ENCODE measurements at places on chromosomes 16 and 17.

GRCh38 chr17:64515419-64515818, 8.6 kb downstream of the CEP95 start:
- no peak for DNase-seq

GRCh38 chr17:18263885-18264682, 3.6 kb downstream of the MIEF2 start:
- no peak for DNase-seq

DNA sequence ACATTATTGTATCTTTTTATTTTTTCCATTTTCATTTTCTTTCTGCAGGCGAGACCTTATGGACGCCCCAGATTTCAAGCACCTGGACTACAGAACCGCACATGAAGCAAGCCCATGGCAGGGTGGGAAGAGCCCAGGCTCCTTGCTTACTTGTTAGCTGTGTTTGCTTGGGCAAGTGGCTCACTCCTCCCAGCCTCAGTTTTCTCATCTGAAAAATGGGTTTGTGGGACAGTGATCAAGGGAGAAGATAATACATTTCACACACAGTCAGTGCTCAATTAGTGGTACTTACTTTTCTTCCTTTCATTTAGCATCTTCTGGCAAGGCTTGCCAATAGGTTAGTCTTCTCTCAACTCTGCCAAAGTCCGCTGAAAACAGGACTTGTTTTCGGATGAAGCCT, 117.5 kb downstream of the IRX3 start:
- no peak for DNase-seq

DNA sequence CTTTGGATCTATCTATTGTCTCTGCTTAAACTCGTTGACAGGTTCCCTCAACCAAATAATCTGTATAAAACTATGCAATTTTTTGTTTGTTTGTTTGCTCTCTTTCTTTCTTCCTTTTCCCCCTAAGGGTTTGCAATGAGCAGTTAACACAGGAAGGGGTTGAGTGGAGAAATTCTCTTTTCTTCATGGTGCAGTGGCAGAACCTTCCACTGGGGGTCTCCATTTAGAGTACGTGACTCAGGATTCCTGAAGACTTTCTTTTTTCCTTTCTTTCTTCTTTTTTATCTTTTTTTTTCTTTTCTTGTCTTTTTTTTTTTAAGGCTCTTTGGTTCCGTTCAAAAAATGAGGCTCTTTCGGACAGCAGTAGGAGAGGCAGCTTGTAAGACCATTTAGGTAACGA, 19.5 kb upstream of the RBFOX1 start:
- no peak for DNase-seq

- no peak for DNase-seq
These were observed 67.9 kb downstream of the ZZEF1 start for GRCh38 chr17:4074831-4075495.

DNA sequence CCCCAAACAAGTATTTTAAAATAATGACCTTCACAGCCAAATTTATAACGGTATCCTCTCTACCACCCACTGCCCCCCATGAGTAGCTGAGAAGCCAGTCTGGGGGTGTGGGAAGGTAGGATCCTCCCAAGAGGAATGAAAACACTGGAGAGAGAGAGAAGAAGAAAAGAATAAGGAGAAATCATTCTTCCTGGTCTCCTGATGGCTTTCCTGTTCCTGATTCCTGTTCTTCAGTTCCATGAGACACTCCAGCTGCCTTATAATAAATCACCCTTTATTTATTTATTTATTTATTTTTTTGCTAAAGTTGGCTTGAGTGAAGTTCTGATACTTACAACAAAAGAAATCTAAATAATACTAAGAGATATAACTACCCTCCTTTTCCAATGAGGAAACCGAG, 56.4 kb upstream of the FAM20A start:
- no peak for DNase-seq

DNA sequence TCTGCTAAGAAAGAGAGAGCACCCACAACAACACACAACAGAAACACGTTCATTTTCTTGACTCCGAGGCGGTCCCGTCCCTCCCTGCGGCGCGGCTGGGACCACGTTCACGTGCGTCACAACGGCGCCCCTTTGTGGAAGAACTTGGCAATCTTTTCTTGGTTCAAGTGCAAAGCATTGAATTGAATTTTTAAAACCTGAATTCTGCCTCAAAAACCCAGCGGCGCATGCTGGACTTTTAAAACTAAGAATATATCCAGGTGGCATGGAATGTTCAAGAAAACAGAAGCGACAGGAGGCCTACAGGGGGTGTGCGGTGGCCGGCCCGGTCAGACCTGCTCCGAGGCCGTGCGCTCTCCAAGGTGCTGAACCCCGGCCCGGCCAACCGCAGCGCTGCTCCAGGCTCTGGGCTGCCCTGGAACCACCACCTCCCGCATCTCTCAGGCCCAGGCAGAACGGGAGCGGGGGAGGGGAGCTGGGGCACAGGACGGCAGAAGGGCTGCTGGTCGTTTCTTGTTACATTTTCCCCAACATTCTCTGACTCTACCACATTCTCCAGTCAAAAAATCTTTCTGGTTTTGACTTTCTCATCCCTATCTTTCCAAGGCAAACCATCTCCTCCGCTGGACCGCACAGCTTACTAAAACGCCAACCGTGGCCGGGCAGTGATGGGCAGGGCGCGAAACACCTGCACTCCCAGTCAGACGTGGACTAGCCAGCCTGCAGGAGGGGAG, 3.4 kb upstream of the HEXD start:
- DNase-seq, result peak; percentile 75

- DNase-seq, result no peak
These were observed 42.6 kb downstream of the RAB11FIP4 start for GRCh38 chr17:31433811-31434726.

- DNase-seq, result no peak
These were observed 281.9 kb downstream of the FTO start for GRCh38 chr16:53985861-53986260.

DNA sequence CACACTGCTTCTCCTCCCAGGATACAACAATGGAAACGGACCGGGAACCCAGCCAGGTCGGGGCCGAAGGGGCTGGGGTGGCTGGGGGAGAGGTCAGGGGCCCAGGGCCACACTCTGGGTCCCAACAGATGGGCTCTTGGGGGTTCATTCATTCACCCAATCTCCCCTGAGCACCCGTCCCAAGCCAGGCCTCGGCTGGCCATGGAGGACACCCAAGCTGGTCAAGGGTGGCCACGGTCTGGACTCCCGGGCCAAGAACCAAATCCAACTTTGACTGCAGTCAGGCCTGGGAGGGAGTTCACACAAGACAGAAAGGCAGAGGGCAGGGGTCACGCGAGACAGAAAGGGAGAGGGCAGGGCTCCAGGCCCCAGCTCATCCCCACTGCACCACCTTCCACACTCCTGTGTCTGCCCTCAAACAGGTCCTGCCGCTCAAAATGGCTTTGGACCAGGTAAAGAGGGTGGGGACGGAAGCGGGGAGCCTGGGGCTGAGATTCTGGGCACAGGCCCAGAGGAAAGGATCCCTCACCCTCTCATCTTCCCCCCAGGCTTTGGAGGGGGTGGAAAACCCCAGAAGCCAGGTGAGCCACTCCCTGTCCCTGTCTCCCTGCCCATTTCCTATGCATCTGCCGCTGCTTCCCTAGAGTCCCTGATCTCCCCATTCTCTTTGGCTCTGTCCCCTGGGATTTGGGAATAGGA, 12.3 kb upstream of the PKMYT1 start:
- no peak for DNase-seq

DNA sequence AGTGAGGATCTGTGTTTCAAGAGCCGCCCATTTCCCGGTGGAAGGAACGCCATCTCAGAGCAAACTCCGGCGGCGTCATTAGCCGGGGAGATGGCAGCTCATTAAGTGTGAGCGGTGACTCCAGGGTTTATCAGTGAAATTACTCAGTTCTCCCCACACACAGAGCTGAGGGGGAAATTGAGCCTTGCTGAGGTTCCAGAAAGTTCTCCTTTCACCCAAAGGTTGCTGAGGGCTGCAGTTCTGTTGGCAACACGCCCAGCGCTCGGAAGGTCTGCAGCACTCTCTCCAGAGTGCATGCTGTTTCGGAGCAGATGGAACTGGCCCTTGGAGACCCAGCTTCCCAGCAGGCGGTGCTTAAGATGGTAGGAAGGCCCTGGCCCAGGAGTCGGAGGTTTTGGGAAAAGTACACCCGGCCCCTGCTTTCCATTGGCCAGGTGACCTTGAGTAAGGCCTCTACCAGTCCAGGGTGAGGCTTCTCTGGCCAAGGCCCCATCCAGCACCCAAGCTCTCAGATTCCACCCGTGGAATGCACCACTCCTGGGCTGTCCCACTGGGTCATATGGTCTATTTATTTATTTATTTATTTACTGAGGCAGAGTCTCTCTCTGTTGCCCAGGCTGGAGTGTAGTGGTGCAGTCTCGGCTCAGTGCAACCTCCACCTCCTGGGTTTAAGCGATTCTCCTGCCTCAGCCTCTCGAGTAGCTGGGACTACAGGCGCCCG, 167.7 kb upstream of the CIBAR2 start:
- no peak for DNase-seq

DNA sequence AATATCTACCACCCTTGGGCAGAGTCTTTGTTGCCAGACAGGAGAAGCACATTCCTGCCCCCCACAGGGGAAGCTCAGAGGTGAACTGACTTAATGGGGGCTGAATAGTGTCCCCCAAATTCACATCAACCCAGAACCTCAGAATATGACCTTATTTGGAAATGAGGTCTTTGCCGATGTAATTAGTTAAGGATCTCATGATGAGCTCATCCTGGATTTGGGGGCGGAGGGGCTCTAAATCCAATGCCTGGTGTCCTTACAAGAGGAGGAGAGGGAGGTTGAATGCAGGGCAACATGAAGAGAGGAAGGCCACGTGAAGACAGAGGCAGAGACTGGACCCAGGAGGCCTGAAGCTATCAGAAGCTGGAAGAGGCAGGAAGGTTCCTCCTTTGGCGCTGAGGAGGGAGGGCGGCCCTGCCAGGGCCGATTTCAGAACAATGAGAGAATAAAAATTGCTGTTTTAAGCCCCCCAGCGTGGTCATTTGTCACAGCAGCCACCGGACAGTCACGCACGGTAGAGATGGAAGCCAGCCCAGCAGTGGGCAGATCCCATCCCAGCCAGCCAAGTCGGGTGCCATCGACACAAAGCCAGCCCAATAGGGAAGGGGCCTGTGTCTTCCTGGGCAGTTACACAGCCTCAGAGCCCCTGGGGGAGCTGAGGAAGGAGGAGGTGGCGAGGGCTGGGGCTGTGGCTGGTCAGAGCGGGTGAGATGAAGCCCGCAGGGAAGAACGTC, 21.3 kb downstream of the C16orf74 start:
- DNase-seq, result no peak

DNA sequence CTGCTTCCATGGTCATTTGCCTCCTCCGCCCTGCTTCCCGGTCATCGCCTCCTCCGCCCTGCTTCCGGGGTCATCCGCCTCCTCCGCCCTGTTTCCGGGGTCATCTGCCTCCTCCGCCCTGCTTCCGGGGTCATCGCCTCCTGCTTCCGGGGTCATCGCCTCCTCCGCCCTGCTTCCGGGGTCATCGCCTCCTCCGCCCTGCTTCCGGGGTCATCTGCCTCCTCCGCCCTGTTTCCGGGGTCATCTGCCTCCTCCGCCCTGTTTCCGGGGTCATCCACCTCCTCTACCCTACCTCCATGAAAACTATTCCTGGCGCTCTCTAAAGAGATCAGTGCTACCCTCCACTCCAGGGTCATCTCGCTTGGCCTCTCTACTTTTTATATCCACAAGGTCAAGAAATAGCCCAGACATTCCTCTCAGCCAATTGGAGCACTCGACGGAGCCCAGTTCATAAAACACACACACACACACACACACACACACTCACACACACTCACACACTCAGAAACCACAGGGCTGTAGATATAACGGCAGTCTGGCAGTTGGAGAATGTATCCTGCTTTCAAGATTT, 44.8 kb downstream of the TRARG1 start:
- no peak for DNase-seq

GRCh38 chr17:56978441-56979090, 635 bp downstream of the SCPEP1 start:
- no peak for DNase-seq
